Ascending aorta (tissue), 2 donors: ENCODE measurements at places on chromosomes 6 and 20. TPM values are rescaled to one million over a fixed set of nuclear protein-coding genes. Genes with fewer than 3 reads are reported as not detected.
A peak's percentile ranks its signal among the peaks of the same experiment; 100 is the strongest.

DNA sequence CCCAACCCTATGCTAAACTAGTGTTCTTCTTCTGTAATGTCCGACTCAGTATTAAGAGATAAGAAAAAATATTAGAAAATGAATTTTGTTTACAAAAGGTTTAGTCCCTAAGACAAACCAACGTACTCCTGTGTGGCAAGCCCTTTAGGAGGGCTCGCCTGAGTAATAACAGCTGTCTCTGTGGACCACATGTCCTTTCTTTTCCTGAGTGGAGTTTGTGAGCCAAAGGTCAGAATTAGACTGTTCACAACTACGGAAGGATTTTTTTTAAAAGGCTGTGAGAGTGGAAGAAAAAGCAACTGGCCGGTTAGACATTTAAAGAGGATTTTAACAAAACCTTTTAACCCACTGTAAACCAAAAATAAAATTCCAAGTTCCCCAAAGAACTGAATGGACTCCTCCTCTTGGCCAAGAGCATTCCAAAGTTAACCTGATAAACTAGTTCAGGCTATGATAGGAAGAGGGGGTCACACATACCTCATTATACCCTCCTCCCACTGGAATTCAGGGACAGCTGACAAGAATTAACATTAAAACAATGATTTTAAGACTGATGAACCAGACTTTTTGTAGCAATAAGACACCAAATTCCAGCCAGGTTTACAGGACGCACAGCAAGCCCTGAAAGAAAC, 43.5 kb downstream of the FAM184A start:
- no peaks in the 10 kb centered on the region for H3K27me3 ChIP-seq
- H3K36me3 ChIP-seq: no peaks in the 10 kb centered on the region
- no peak for DNase-seq
- no peak overlapping the region for H3K4me3 ChIP-seq
- no peak overlapping the region for H3K27ac ChIP-seq

- H3K4me1 ChIP-seq: no peaks in the 10 kb centered on the region
- no peaks in the 10 kb centered on the region for H3K27me3 ChIP-seq
- DNase-seq: no peak
- H3K4me3 ChIP-seq: no peak overlapping the region
- H3K27ac ChIP-seq: no peak overlapping the region
- no peaks in the 10 kb centered on the region for H3K36me3 ChIP-seq
Measured at GRCh38 chr6:166708460-166708859, 81.4 kb upstream of the RPS6KA2 start.

Gene TINAG
- total RNA-seq: not detected

GRCh38 chr6:149134511-149134933, 183.0 kb upstream of the TAB2 start:
- H3K4me1 ChIP-seq: peaks cover 4% of the 10 kb centered on the region
- no peak overlapping the region for H3K27ac ChIP-seq
- DNase-seq: no peak
- no peak overlapping the region for H3K4me3 ChIP-seq

GRCh38 chr20:9412309-9412708, 102.1 kb upstream of the LAMP5 start:
- H3K27ac ChIP-seq: no peak overlapping the region
- H3K36me3 ChIP-seq: no peaks in the 10 kb centered on the region
- H3K27me3 ChIP-seq: no peaks in the 10 kb centered on the region
- no peak overlapping the region for H3K4me3 ChIP-seq

GRCh38 chr6:158996856-158997255, 3.1 kb downstream of the RSPH3 start:
- H3K27ac ChIP-seq: no peak overlapping the region
- no peaks in the 10 kb centered on the region for H3K4me1 ChIP-seq
- no peaks in the 10 kb centered on the region for H3K27me3 ChIP-seq
- no peak overlapping the region for H3K4me3 ChIP-seq
- no peak for DNase-seq

- DNase-seq: no peak
- H3K4me1 ChIP-seq: no peaks in the 10 kb centered on the region
- no peak overlapping the region for H3K27ac ChIP-seq
- peak overlapping the region; percentile 37 for H3K4me3 ChIP-seq
- no peaks in the 10 kb centered on the region for H3K36me3 ChIP-seq
- no peaks in the 10 kb centered on the region for H3K27me3 ChIP-seq
Measured at GRCh38 chr6:44456070-44456965, 68.8 kb downstream of the CDC5L start.

Gene RSPH4A
- total RNA-seq: 17.9 TPM

GRCh38 chr6:116041934-116042333, 18.8 kb downstream of the FRK start:
- no peaks in the 10 kb centered on the region for H3K36me3 ChIP-seq
- no peaks in the 10 kb centered on the region for H3K4me1 ChIP-seq
- no peak for DNase-seq
- H3K27ac ChIP-seq: no peak overlapping the region
- no peak overlapping the region for H3K4me3 ChIP-seq

GRCh38 chr6:96851858-96852257, 14.6 kb upstream of the GPR63 start:
- no peaks in the 10 kb centered on the region for H3K4me1 ChIP-seq
- H3K36me3 ChIP-seq: no peaks in the 10 kb centered on the region
- no peak overlapping the region for H3K4me3 ChIP-seq
- DNase-seq: no peak

Gene TCF15
- 8.3 TPM for total RNA-seq

Gene ADGRF1
- not detected for total RNA-seq
